SK-N-SH (cell line): ENCODE measurements at places on chromosomes 16 and 17.

- DNase-seq = no peak
Observed at GRCh38 chr17:48871551-48872351, 20.8 kb upstream of the ATP5MC1 start.

- no peak for DNase-seq
Observed at GRCh38 chr16:59053911-59054310, 319.8 kb upstream of the GOT2 start.

- no peak for DNase-seq
Observed at GRCh38 chr17:54608634-54609155, 292.0 kb upstream of the TOM1L1 start.

DNA sequence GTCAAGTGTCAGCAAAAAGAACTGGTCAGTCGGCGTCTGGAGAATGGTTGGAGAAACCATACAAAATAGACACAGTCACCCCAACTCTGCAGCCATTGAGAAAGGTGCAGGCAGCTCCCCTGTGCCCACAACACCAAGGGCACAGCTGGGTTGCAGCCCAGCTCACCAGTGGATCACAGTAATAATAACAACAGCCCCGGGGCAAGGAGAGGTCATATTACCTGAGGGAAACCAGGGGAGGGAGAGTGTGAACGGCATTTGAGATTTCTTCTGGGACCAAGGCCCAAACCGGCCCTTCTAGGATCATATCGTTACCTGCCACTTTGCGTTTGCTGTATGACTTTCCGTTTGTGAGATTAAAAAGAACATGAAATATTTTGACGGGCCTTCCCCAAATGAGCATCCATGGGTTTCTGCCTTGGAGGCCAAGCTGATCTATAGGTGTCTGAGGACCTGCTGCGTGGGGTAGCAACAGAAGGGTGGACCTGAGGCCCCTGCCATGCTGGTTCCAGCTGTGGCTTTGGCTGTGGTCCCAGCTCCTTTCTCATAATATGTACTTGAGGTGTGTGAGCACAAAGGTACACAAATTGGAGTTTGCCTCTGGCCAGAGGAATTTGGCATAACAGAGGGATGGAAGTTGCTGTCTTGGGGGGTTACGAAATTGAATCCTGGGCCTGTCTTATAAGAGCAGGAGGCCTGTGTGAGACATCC, 154.6 kb downstream of the CMIP start:
- no peak for DNase-seq

GRCh38 chr17:67359960-67360791, 6.2 kb downstream of the PSMD12 start:
- peak; percentile 67 for DNase-seq

GRCh38 chr17:18185832-18186626, 2.4 kb downstream of the ALKBH5 start:
- no peak for DNase-seq

DNA sequence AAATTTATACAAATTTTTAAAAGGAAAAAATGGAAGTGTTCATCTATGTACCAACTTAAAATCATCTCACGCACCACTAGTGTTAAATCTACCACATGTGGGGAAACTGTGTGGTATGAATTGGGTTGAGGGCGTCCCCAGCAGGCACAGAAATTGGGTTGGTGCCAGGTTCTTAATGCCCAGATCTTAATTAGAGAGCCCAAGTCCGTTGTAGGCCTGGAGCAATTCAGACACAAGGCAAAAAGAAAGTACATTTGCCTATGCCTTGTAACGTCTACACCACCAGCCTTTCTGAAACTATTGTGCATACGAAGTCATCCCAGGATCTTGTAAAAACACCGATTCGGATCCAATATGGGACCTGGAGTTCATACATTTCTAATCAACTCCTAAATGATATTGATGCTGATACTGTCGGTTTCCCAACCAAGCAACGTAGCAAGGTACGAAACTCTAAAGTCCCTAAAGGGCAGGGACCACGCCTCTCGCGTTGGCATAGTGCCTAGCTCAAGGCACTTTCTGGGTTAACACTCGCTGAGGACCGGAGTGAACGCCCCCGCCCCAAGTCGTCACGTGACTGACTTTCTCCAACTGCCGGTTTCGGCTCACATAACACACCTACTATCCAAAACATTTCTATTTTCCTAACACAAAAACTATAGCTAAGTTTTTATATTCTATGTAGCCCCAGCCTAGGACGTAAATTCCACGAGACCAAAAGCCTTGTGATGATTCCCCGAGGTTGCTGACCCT, 945 bp upstream of the UQCRC2 start:
- peak; percentile 66 for DNase-seq

DNA sequence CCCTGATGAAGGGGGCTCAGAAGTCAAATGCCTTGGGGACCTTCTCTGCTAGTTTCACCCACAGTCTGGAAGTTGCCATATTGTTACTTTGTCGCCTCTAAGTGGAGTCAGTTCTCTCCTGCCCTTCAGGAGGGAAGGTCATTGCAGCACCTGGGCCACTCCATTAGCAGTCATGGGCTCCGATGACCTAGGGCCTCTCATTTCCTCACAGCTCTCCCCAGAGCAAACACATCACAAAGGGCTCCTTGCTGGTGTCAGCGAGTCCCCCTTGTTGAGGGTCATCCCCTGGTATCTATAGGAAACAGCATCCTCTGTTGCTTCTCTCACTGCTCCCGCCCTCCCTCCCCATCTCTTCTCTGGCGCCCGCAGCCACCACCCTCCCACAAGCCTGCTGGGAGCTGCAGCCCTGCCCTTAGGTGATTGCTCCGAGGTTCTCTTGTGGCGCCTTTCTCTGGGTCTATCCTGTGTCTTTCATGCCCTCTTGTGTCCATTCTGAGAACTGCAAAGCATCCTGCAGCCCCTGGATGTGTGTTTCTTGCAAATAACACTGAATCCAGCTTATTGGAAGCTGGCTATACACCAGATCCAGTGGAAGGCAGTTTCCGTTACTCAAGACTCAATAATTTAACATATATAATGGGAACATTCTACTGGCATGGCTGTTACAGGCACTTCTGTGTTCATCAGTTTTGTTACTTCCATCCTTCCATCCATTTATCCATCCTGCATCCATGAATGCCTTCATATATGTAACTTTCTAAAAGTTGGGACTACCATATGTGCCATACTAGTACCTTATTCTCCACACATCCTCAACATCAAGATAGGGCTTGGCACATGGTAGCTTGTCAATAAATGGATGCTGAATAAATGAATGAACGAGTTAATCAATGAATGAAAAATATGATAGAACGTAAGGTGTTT, 21.2 kb downstream of the PDILT start:
- peak; percentile 65 for DNase-seq

DNA sequence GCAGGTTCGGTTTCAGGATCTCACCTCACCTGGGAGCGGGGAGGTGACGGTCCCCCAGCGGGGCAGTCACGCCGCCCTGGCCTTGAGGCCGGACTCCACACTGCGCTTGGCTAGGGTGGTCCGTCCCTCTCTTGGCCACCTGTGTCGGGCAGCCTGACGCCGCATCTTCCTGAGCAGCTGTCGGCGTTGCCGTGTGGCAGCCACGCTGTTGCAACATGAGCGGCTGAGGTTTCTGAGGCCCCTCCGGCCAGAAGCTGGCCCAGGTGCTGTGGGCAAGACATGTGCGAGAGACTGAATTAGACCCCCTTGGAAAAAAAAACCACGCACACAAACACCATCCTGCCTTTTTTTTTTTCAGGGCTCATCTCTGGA, 49.2 kb downstream of the IRF8 start:
- DNase-seq = no peak

GRCh38 chr16:67394155-67395104, 1.1 kb upstream of the TPPP3 start:
- no peak for DNase-seq

DNA sequence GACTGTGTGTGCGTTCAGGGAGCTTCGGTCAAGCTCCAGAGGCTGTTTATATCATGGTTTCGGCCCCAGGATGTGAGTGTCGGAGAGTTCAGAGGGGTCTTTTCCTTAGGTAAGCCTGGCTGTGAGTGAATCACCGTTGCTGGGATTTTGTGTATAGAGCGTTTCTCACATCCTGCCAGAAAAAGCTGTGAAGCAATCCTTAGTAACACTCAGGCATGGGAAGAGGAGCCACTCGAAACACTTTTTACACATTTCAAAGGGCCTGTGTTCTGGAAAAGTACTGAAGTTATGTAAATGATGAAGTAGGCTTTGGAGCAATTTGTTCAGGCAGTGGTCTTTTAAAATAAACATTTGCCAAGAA, 662 bp downstream of the PGS1 start:
- no peak for DNase-seq

GRCh38 chr17:57132663-57133062, 47.6 kb downstream of the AKAP1 start:
- peak; percentile 58 for DNase-seq

DNA sequence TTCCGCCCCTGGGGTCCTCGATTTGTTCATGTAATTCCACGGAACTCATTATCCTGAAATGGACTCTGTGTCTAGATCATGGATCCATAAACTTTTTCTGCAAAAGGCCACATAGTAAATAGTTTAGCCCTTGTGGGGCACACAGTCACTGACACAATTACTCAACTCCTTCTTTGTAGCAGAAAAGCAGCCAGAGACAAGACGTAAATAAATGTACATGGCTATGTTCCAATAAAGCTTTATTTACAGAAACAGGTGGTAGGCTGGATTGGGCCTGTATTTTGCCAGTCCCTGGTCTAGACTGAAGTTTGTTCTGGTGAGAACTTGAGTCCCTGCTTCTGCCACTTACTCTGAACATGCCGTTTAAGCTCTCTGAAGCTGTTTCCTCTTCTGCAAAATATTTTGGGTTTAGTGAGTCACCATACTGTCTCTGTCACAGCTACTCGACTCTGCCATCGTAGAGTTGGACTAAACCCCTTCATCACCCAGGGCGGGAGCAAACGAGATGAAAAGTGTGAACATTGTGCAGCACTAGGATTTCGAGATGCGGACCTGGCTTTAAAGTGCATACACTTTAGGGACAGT, 61.9 kb upstream of the FOXF1 start:
- no peak for DNase-seq

DNA sequence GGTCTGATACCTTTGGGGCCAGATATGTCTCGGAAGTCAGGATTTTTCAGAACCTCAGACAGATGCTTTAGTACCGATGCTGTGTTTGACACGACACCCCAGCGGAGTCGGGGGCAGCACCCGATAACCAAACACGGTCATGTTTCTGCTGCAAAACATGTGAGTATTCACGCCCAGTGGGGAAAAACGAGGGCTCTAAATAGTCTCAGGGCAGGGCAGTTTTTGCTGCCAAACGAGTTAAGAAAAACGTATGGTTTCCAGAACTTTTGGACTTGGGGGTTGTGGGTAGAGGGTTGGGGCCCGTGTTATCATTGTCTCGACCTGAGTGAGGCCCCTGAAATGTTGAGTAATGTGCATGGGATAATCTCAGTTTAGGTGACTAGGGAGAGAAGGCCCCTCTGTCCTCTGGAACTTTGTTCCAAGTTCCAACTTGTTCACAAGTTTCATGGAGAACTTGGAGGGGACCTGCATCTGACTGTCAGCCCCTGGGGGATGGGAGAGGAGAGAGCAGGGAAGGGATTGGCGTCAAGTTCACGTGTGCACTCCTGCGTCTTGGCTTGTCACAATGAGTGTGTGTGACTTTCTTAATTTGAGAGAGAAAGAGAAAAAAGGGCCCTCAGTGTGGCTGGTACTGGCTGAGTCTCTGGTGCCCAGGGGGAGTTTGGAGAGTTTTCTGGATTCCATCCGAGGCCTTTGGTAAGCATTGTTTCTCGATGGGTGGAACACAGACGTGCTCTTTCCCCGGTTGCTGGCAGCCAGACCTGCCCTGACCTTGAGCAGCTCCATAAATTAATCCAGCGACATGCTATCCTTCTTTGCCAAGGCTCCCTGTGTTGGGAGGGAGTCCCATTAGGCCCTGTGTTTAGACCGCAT, 83.9 kb upstream of the CIBAR2 start:
- DNase-seq = peak; percentile 70

GRCh38 chr16:87847785-87848675, 21.3 kb downstream of the SLC7A5 start:
- no peak for DNase-seq

DNA sequence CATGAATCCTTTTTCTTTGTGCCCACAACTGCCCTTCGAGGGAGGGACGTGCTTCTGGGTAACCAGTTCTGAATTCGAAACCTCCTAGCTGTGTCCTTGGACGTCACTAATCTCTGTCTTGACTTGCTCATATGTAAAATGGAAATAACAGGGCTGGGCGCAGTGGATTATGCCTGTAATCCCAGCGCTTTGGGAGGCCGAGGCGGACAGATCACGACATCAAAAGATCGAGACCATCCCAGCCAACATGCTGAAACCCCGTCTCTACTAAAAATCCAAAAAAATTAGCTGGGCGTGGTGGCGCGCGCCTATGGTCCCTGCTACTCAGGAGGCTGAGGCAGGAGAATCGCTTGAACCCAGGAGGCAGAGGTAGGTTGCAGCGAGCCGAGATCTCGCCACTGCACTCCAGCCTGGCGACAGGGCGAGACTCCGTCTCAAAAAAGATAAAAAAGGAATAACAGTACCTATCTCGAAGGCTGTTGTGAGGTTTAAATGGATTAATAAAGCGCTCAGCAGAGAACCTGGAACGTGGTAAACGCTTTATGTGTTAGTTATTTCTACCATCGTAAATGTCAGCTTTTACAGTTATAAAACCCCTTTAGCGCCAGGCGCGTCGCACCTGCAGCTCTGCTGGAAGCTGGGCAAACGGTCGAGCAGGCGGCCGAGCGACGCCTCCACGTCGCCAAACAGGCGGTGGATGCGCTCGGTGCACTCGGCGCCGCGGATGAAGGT, 641 bp downstream of the COG8 start:
- DNase-seq = no peak

- no peak for DNase-seq
Observed at GRCh38 chr17:17315142-17315821, 12.1 kb downstream of the NT5M start.

GRCh38 chr16:67562918-67563707, 787 bp downstream of the CTCF start:
- peak; percentile 76 for DNase-seq

DNA sequence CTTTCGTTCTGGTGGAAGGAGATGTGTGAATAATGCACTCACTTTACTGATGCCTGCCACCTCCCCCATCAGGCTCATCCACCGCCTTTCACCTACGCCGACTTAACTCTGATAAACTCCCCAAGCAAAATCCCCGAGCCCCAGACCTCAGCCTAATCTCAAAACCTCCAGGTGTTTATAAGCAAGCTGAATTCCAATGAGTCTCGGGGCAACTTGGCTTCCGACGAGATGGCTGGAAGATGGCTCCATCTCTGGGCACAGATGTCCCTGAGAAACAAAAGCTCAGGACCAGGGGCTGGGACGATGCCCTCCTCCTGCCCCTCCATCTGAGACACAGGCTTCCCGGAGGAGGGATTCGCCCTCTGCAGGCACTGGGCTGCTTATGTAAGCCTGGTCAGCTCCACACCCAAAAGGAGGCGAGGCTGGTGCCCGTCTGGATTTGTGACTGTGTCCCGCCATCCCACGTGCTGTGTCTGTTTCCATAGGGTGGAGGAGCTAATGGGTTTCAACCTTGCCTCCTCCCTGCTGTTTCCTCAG, 386.4 kb upstream of the TNRC6C start:
- no peak for DNase-seq

- DNase-seq = peak; percentile 71
Observed at GRCh38 chr17:73284354-73284753, 22.7 kb upstream of the CPSF4L start.

- no peak for DNase-seq
Observed at GRCh38 chr16:79950932-79951719, 350.6 kb upstream of the MAF start.

GRCh38 chr17:64614266-64615027, 47.7 kb downstream of the SMURF2 start:
- no peak for DNase-seq
